Stimulated activated CD4-positive, alpha-beta T cell treated with anti-CD3 and anti-CD28 coated beads, Interleukin-2, amount 100 ng/mL, for 48 hours (primary cell): ENCODE measurements at places on chromosomes 1 and 21.
A peak's percentile ranks its signal among the peaks of the same experiment; 100 is the strongest.

DNA sequence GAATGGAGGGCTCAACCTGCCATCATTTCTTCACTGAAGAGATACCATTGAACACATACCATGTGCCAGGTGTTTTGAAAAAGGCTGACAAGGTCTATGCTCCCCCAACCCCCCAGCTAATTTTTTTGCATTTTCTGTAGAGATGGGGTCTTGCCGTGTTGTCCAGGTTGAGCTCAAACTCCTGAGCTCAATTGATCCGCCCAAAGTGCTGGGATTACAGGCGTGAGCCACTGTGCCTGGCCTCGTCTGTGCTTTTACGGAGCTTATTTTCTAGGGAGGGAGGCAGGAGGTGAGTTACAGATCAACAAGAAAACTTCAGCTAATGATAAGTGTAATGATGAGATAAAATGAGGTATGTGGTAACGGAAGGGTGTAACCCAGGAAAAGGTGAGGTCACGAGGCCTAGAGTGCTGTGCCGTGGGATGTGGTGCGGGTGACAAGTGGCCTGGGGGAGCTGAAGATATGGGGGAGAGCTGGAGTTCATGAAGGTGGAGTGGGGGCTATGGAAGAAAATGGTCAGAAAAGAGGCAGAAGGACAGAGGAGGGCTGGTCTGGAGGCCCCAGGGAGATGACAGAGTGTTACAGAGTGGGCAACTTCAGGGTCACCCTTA is 28.2 kb downstream of the FAAH start:
- no peak for DNase-seq

- DNase-seq = no peak
Measured at GRCh38 chr21:25625036-25625435, 14.0 kb upstream of the JAM2 start.

- no peak for DNase-seq
Measured at GRCh38 chr1:200291106-200291505, 118.7 kb downstream of the ZNF281 start.

DNA sequence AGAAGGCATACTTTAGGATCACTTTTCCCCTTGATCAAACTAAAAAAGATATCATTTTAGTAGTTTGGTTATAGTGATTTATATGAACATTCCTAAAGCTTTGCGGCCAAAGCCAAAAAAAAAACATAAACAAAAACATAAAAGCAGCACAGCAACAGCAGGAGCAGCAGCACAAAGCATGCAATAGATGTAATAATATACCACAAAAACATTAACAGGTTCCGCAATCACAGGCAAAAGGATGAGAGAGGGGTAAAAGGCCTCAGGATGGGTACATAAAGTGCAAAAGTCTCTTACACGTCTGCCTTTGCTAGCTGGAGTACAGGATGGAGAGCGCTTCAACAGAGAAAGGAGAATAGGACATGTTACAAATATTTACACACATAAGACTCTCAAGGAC is 119.0 kb downstream of the COQ8A start:
- no peak for DNase-seq

DNA sequence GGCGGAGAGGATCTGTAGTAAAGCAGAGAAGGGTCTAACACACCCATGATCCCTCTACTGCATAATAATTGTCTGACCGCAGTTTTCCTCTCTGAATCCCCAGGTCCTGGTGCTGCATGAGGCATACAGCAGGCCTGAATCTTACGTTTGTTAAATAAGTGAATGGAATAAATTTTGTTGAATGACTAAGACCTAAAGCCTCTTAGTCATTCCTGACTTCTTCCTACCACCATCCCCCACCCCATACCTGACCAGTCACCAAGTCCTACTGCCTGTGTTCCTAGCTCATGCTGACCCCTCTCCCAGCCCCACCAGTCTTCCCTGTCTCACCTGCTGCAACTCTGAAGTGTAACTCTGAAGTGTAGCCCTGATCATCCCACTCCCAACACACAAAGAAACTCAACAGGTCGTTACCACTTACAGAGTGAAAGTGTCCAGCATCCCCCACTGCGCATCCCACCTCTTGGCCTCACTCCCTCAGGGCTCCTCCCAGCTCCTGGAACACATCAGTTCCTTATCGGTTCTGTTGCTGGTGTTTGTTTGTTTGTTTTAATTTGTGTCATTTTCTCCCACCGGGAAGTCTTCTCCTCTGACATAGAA is 9.7 kb downstream of the GJA5 start:
- DNase-seq = no peak

DNA sequence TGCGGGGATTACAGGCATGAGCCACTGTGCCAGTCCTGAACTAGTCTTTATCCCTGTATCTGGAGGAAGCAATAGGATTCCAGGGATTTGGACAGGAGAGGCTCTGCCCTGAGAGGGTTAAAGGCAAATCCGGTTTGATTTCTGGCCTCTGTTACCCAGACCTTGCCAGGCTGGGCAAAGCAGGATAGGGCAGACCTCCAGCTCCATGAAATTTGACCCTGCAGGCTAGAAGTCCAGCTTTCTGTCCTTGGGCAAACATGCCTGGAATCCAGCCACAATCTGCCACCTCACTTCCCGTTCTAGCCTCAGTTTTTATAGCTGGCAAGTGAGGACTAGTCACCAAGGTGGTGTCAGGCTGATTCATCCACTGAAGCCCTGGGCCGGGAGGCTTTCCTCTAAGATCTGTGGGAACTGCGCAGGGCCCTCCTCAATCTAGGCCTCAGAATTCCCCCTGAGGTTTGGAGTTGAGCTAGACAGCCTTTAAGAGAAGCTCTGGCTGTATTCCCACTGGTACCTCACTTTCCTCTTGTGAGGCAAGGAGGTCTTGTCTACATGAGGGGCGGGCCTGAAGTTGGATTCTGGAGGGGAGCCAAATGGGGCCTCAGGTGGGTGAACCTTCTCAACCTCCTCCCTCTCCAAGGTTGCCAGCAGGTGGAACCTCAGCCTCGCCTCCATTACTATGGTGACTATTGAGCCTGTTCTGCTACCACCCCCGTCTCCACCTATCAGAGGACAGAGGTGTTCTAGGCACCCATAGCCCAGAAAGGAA is 7.0 kb upstream of the P3R3URF start:
- DNase-seq = no peak

DNA sequence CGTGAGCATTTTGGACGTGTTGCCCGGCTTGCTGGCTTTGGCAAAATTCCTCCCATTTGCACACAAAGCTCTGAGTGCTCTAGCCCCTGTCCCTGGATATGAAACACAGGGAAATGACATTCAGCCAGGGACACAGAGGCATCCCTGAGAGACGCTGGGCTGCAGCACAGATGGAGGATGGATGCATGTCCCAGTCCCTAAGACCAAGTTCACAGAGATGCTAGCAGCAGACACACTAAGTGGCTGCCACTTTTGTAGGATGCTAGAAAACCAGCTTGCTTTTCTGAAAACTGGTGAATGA is 12.5 kb downstream of the ACTRT2 start:
- no peak for DNase-seq

DNA sequence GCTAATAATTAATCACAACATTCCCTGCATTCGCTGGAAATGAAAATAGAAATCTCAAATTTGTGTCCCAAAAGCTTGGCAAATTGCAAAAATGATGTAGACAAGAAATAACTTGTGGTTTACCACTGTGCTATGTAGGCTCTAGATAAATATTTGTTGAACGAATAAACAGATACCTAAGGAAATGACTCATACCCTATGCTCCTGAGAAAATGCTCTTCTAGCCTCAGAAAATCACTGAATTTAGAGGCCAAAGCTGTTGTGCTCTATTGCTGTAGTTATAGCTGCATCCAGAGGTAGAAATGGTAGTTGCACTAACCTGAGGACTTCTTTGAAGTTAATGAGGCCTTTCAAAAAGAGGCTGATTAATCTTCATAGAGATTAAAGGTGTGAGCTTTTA is 142.0 kb upstream of the ZNHIT6 start:
- no peak for DNase-seq

DNA sequence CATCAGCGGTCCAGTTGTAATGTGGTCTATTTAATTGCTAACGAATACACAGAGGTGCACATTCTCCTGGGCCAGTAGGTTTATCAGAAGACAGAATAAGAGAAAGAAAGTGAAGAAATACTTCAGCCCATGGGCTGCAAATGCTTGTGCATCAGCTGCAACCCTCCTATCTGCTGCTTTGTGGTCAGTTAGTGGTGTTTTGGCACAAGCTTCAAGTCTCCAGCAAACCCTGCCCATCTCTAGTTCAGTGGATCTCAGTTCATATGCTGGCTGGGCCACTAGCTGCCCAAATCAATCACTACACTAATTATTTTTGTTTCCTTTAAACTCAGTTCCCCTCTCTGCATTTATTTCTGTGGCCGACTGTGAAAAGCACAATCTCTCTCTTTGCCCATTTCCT is 124.2 kb downstream of the KCNJ6 start:
- no peak for DNase-seq

DNA sequence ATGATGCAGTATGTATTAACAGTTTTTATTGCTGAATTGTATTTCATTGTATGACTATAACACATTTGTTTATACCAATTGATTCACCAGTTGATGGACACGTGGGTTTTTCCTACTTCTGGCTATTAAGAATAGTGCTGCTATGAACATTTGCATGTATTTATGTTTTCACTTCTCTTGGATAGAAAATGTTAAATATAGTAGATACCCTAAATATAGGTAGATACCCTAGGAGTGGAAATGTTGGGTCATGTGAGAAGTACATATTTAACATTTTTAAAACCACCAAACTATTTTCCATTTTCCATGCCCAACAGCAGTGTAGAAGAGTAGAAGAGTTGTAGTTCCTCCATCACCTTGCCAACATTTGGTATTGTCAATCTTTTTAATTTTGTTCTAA is 7.8 kb downstream of the PHTF1 start:
- no peak for DNase-seq

DNA sequence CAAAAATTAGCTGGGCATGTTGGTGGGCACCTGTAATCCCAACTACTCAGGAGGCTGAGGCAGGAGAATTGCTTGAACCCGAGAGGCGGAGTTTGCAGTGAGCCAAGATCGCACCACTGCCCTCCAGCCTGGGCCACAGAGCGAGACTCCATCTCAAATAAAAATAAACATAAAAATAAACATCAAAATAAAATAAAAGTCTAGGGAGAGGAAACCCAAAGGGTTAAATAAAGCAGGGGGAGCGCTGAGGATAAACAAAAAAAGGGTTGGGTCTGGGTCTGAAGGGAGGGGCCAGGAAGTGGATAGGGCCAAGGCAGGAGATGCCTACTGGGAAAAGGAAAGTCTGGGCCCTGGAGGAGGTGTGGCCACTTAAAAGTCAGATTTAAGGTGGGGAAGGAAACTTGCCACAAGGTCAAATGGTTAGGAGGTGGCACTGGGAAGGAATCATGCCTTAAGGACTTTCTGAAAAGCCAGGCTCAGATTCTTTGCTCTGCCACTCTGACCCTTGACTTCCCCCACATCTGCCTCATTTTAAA is 150.0 kb downstream of the ADSS2 start:
- no peak for DNase-seq

DNA sequence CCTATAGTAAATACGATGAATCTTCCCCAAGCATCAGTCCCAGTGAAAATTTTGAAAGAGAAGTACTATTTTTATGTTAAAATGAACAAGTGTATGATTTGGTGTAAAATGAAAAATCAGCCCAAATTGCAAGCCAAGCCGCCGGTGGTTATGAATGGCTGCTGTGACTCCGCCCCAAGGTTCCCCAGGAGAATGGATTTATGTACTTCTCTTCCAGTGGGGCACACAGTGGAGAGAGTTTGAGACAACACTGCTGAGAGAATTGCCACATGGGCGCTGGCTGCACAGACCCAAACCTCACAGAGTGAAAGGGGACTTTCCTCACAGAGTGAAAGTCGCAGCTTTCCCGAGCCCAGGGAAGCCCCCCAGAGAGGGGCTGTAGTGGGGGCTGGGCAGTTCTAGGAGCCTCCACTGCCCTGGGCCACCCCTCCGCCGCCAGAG is 24.0 kb downstream of the CDK18 start:
- no peak for DNase-seq

- DNase-seq = no peak
Measured at GRCh38 chr1:31931593-31932225, 6.5 kb downstream of the PTP4A2 start.

- DNase-seq = peak; percentile 57
Measured at GRCh38 chr1:26993237-26994019, at the start of gene TRNP1. Gene TRNP1, plus strand, starts transcription at chr1:26993692. Its CDS starts 95 bp downstream, at chr1:26993787.

- no peak for DNase-seq
Measured at GRCh38 chr1:112614460-112615065, 4.4 kb downstream of the ST7L start.

DNA sequence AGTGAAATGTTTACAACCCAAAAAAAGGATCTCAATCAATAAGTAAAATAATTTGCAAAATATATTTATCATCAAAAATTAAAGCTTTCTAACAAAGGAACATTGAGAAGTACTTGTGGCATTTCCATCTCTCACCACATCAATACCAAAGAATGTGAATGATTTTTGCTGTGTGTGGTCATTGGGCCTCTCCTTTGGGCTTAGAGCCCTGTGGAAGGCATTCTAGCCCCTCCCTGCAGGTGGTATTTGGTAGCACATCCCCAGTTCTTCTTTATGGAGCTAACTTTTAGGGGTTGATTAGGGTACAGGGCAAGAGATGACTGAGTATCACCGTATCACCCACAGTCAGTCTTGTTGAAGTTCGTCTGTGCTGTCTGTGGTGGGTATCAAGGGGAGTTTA is 294.1 kb upstream of the SGIP1 start:
- no peak for DNase-seq

- DNase-seq = no peak
Measured at GRCh38 chr1:94543001-94543400, 1.4 kb upstream of the F3 start.

DNA sequence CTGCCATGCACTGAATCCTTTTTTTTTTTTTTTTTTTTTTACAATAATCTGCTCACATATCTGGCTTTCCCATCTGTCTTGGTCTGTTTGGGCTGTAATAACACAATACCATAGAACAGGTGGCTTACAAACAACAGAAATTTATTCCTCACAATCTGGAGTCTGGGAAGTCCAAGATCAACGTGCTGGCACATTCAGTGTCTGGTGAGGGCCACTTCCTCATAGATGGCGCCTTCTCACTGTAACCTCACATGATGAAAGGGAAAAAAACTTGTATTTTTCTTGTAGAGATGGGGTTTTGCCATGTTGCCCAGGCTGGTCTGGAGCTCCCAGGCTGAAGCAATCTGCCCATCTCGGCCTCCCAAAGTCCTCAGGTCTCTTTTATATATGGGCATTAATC is 13.0 kb upstream of the PARP1 start:
- no peak for DNase-seq
